Activated CD8-positive, alpha-beta memory T cell treated with anti-CD3 and anti-CD28 coated beads for 1 hour (primary cell): ENCODE measurements at places on chromosomes 6 and 20.
A peak's percentile ranks its signal among the peaks of the same experiment; 100 is the strongest.

DNA sequence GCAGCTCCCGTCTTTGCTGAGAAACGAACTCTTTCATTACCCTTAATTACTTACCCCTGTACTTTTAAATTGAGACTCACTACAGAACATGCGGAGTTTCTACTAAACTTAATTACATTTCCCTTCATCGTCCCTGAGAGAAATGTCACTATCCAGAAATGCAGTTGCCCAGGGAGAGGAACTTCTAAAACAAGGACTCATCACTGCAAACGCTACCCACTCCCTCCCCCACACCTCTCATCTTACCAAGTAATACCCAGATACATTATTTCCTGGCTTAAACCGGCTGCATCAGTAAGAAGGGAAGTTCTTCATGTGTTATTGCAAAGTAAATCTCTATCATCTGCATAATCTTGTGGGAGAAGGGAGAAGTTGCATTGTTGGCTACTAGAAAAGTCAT is 138.3 kb downstream of the IPCEF1 start:
- no peak for DNase-seq

DNA sequence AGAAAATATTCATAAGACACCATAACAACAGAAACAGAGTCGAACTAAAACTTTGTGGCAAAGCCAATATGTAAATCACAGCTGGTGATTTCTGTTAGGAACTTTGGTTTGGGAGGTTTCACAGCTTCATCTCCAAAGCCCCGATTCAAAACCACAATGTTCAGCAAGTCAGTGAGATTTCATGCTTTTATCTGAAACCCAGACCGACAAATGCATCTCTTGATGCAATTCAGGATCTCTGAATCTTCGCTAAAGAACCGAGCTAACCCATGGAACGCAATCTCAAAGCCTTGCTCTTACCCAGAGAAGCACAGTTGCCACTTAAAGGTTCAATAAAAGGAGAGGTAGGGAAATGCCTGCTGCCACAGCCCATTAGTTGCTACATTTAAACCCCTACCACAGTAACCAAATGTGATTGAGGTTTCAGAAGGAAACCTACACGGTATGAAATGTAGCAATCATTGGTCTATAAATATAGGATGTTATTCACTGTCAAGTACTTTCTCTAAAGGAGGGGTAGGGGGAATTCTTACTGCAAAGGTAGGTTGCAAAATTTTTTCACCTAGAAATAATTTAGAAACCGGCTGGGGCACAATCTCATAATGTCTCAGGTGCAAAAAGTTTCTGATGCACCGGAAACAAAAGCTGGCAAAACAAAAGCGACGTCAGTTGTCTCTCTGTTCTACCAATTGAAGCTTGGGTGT is 381.0 kb upstream of the ARID1B start:
- DNase-seq: no peak

- DNase-seq: no peak
Observed at GRCh38 chr6:30885999-30886896, 1.9 kb downstream of the DDR1 start.

- DNase-seq: no peak
Observed at GRCh38 chr6:117557951-117558350, 44.4 kb downstream of the GOPC start.

DNA sequence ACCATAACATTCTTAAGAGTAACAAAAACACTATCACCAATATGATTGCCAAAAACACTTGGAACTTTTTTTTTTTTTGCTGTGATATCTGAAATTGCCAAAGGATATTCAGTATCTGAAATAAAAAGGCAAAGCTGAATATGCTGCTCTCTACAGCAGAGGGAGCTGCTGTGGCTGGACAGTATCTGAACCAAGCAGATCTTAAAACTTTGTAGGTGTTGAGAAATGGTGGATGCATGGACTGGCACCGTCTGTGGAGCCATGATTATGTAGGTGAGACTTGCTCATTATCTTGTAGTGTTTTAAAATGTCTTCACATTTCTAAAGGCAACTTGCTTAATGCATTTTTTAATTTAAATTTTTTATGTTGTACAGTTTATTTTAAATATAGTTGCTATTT is 9.2 kb downstream of the PDCD2 start:
- no peak for DNase-seq

DNA sequence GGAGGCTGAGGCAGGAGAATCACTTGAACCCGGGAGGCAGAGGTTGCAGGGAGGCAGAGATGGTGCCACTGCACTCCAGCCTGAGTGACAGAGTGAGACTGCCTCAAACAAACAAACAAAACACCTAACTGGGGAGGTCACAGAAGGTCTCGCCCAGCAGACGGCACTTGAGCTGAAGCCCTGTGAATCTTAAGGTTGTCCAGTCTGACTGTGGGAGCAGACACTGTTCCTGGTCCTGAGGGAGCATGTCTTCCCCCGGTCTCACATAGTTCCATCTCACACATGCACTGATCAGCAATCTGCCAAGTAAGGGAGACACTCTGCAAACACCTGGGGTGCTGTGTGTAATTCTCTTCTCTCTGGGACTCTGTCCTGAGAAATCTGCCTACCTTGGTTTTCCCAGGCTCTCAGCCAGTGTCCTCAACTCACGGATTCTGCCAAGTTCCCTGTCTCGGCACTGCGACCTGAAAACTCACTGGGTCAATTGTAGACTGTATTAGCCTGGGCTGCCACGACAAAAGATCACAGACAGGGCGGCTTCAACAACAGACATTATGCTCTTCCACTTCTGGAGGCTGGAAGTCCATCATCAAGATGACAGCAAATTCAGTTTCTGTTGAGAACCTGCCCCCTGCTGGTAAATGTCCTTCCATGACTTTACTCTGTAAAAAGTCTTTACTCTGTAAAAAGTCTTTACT is 94.3 kb downstream of the JPH2 start:
- DNase-seq: no peak

GRCh38 chr20:63499338-63499969 is 571 bp upstream of the EEF1A2 start:
- DNase-seq: no peak

- DNase-seq: peak; percentile 93
Observed at GRCh38 chr20:57398231-57398821, 7.1 kb downstream of the RBM38 start.

- DNase-seq: no peak
Observed at GRCh38 chr6:170152124-170152926, 138.6 kb downstream of the DLL1 start.

DNA sequence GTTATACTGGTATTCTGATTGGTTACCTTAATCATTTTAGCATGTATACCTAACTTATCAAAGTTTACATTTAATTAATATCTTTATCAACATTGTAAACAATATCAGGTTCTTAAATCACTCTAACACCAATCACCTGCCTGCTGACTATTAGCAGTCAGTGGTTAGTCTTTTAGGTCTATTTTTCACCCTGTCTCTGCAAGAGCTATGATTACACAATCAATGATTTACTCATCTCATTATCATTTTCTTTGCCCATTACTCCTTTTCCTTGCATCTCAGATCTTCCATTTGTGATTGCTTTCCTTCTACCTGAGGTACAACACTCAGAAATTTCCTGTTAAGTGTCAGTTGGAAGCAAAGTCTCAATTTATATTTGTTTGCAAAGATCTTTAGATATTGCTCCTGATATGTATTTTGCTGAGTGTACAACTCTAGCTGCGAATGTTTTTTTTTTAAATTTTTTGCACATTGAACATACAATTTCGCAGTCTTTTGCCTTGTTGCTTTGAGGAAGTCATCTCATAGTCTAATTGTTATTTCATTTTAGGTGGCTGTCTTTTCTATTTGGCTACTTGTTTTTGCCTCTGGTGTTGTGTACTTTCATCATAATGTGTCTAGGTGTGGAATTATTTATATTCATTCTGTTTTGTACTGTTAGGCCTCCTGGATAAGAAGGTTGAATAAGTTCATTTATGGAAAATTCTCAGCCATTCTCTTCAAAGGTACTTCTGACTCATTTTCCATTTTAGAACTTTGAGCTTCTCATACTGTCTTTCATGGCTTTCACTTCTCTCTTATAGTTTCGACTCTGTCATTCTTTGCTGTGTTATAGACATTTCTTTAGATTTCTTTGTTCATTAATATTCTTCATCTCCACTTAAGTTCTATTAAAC is 104.9 kb upstream of the CEP162 start:
- DNase-seq: no peak

DNA sequence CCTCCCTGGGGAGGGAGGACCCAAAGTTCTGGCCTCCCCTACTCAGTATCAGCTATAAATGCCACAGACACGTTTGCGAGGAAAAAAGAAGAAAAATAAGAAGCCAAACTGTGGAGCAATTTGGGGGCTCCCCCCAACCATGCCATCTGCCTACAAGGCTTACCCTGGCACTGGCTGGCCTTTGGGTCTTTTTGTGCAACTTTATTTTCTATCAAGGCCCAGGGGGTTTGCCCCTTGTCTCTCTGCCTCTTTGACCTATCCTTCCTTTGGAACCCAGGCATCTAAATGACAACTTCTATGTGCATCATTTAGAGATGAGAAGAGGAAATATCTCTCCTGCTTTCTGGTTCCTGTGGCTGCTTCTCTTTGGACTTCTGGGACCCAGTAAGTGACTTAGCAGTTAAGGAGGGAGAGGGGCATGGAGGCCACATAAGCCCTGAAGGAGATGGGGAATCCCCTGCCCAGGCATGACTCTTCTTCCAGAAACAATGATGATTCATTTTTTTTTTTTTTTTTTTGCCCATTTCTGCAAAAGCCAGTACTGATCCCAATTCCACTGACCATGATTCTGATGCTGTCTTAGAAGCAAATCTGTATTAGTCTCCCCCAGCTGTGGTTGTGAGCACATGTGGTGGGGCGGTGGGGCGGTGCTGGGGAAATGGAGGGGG is at the start of gene MUC22:
MUC22 (plus strand) TSS at position 82 of the 668 bp plus-strand sequence; CDS start at position 315, 233 bp downstream.
- DNase-seq: no peak

GRCh38 chr20:35541118-35541782 is 628 bp upstream of the ERGIC3 start:
- DNase-seq: no peak

GRCh38 chr6:85323435-85324040 is 126.3 kb upstream of the NT5E start:
- DNase-seq: peak; percentile 53
